Fibroblast of gingiva (primary cell): ENCODE measurements at places on chromosomes 11 and 22.

DNA sequence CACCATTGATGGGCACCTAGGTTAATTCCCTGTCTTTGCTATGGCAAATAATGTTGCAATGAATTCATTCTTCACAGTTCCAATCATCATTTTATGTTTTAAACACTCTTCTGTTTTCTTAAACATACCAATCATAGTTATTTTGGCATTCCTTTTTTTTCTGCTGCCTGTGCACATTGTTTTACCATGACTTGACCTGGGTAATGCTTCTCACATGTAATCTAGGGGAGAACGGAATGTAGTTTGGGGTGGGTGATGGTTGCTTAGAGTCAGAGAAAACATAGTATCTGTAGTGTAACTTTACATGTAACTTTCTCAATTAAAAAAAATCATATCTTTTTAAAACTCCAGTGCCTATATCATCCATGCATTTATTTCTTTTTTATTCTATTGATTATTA lies 1945.3 kb upstream of the RAG2 start:
- peak; percentile 83 for DNase-seq

DNA sequence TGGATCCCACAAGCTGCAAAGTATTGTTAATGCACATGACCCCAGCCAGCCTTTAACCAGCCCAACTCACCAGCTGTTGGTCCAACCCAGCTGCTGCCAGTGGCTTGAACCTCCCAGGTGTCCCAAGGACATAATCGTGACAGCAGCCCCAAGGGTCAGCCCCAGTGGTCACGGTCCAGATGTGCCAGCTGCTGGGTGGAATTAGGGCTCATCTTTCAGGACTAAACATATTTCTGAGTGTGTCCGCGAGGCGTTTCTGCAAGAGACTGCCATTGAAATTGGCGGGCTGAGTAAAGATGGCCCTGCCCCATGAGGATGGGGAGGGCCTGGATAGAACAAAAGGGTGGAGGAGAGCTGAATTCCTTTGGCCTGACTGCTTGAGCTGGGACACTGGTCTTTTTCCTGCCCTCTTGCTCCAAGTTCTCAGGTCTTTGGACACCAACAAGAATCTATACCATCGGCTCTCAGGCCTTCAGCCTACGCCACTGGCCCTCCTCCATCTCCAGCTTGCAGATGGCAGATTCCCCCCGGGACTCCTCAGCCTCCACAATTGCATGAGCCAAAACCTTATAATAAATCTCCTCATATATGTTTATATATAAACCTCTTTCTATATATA lies 240.2 kb downstream of the MN1 start:
- DNase-seq = no peak

DNA sequence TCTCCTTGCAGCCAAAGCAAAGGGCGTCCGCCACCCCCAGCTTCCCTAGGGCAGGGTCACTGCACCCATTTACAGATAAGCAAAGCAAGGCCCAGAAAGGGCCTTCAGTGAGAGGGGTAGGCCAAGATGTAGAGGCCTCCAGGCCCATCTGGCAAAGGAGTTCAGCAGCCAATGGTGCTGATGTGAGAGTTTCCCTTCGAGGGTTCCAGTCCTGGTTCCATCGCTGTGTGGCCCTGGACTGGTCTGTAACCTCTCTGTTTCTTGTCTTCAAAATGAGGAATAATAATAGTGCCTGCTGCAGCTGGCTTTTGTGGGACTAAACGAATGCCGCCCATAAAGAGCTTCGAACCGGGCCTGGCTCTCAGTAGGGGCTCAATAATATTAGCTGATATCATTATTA lies 4.0 kb downstream of the ELFN2 start:
- DNase-seq = no peak

GRCh38 chr11:95149651-95150364 lies 60.2 kb downstream of the ENDOD1 start:
- DNase-seq = peak; percentile 15

DNA sequence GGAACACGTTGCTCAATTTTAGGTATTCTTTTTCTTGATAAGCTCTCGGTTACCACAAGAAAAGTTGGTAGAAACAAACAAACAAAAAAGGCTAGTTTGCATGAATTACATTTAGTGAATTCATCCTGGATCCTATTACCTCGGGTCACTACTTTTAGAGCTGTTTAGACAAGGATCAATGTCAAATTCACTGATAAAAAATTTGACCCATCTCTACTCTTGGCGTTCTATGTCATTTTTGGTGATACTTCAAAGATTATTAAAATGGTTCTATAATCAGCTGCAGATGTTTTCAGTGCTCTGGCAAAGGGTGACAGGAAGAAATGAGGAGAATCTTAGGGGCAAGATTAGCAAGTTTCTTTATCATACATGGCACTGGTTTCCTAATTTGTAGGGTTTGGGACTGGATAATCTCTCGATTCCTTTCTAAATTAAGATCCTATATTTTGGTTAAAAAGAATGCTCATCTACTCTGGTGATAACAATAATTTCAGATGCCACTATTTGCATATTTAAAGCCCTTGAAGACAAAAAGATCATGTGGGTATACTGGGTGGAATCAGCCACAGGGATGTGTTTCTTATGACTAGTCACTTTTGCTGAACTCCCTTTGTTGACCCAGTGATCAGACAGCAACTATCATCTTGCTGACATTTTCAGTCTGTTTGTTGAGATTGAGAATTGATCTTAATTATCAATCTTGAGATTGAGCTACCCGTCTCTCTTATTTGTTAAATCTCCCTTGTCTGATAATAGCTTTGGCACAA lies 442.9 kb downstream of the AASDHPPT start:
- DNase-seq = no peak

- DNase-seq = no peak
Observed at GRCh38 chr22:40138866-40139265, 38.9 kb upstream of the TNRC6B start.

DNA sequence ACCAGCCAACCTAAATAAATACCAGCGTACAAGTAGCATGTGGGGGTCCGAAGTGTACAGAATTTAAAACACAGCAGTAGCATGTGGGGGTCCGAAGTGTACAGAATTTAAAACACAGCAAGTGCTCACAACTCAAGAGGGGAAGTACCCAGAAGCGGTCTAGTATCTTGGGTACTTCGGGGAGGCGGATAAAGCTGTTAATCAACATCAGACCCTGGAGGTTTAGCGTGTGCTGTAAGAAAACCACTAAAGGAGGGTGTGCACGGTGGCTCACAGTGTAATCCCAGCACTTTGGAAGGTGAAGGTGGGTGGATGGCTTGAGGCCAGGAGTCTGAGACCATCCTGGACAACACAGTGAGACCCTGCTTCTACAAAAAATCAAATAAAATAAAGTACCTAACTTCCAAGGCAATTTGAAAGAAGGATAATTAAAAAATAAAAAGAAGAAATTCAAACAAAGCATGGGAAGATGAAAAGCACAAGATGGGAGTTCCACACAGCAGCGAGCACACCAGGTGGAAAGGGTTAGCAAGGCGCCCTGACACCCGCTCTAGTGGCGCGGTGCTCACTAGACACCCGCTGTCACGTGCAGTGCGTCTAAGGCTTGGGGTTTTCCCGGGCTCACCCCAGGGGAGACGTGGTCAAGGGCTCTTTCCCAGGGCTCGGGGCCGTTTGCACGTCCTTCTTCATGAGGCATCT lies 35.0 kb upstream of the MOB2 start:
- no peak for DNase-seq

DNA sequence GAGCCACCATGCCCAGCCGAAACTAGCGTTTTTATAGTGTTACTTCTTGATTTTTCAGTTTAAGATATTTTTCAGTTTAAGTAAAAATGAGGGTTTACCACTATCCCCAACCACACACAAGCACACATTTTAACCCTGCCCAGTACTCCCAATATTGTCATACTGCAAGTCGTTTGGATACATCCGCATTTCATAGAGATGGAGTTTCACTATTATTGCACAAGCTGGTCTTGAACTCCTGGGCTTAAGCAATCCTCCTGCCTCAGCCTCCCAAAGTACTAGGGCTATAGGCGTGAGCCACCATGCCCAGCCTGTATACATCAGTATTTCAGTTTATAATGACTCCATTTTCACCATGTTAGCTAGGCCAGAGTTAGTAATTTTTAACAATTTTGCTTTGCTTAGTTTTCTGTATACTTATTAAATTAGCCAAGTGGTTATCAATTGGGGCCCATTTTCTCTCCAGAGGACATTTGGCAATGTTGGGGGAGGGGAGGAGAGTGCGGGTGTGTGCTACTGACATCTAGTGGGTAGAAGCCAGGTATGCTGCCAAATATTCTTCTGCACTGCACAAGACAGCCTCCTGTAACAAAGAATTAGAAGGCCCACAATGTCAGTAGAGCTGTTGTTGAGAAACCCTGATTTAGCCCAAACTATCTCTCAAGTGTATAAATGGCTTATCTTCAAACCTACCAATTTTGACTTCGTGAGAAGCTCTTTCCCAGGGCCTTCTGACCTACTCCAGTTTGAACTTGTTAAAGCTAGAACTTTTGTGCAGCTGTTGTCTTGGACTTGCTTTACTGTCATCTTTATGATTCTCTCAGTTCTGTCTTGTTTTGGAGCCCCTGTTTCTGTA lies 7.3 kb downstream of the USP47 start:
- DNase-seq = peak; percentile 64

DNA sequence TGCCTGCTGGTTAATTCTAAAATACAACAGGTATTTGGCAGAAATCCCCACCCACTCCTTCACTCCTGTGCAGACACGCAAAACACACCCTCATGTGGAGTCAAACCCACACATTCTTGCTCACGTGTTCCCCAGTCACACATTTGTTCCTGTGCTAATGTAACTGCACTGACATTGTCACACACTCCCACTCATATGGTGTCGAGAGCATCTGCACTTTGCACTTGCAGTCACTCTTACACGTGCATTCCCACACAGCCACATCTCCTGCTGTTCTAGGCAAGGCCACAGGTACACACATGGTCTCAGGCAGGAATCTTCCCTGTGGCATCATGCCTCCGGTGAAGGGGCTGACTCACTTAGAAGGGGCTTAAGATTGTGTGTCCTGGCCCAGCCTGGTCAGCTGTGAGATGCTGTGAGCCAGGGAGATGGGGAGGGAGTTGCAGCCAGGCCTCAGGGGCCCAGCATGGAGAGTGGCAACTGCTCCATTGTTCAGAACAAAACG lies 395.0 kb downstream of the TENM4 start:
- no peak for DNase-seq

DNA sequence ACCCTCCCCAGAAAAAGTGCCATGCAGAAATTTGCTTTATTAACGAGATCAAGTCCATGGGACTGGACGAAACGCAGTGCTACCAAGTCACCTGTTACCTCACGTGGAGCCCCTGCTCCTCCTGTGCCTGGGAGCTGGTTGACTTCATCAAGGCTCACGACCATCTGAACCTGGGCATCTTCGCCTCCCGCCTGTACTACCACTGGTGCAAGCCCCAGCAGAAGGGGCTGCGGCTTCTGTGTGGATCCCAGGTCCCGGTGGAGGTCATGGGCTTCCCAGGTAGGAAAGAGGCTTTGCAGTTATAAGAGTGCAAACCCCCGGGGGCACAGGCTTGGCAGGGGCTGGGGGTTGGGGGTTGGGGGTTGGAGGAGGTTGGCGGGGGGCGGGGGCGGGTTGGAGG lies 4.2 kb downstream of the APOBEC3H start:
- no peak for DNase-seq

GRCh38 chr11:129375751-129376657 lies at the start of gene BARX2:
BARX2 (plus strand) TSS chr11:129375848; CDS start chr11:129376036, 188 bp downstream.
- peak; percentile 55 for DNase-seq

- peak; percentile 14 for DNase-seq
Observed at GRCh38 chr22:40533712-40534378, 102.7 kb downstream of the MRTFA start.

DNA sequence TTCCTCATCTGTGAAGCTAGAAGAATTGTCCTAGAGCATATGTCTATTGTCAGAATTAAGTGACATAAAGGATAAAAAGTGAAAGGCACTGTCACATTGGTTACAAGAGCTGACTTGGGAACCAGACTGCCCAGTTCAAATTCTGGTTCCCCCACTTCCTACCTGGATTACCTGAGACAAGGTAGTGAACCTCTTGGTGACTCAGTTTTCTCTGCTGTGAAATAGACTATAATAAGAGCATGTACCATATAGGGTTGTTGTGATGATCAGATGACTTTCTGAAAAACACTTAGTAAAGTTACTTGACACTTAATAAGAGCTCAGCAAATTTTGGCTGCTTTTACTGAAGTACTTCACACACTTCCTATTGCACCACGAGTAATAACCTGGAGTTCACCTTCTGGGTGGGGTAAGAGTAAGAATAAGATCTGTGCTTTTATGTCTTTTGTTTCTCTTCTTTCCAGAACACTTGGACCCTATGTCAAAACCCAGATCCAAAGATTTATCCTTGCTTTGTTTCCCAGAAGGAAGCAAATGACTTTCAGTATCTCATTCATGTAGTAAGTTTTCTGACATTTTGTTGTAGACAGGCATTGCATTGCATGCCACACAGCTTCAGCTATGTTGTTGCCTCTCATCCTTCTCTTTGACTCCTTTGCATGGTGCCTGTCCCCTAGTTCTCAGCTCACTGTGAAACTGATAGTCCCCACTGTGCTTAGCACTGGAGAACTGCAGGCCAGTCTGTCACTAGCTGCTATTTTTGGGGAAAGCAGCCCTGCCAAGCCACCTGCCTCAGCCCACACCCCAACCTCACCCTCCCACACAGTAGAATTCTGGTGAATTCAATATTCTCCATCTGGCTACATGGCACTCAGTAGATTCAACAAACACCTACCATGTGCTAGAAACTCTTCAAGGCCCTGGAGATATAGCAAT lies 121.8 kb upstream of the POU2AF2 start:
- DNase-seq = no peak

- DNase-seq = no peak
Observed at GRCh38 chr11:96316869-96317268, 26.1 kb downstream of the MAML2 start.

DNA sequence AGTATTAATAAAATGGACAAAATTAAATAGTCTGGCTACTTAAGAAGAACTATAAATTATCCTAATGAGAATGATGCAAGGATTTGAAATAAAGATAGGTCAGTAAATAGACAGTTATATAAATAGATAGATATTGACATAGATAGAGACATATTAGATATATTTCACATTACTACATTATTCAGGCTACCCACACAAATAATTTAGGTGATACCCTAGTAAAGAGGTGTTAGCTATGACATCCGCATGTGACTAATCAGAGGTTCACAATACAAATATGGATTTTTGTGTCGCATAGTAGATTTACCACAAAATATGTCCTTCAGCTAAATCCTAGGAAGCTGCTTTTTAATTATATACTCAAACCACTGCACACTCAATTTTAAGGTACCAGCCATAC lies 729.0 kb upstream of the ANO3 start:
- no peak for DNase-seq

GRCh38 chr11:26806219-26806618 lies 84.4 kb upstream of the SLC5A12 start:
- DNase-seq = peak; percentile 55

- no peak for DNase-seq
Observed at GRCh38 chr22:24601217-24602104, 1.5 kb upstream of the GGT1 start.

GRCh38 chr11:37320921-37321320 lies 722.9 kb upstream of the RAG2 start:
- no peak for DNase-seq

- DNase-seq = no peak
Observed at GRCh38 chr11:134646561-134646960, 234.5 kb upstream of the B3GAT1 start.

- DNase-seq = no peak
Observed at GRCh38 chr11:34273099-34273498, 84.7 kb downstream of the ABTB2 start.

- DNase-seq = peak; percentile 38
Observed at GRCh38 chr22:38479096-38479837, 11.4 kb downstream of the KDELR3 start.
